ENCODE measurements at places on chromosomes 1 and 21.

DNA sequence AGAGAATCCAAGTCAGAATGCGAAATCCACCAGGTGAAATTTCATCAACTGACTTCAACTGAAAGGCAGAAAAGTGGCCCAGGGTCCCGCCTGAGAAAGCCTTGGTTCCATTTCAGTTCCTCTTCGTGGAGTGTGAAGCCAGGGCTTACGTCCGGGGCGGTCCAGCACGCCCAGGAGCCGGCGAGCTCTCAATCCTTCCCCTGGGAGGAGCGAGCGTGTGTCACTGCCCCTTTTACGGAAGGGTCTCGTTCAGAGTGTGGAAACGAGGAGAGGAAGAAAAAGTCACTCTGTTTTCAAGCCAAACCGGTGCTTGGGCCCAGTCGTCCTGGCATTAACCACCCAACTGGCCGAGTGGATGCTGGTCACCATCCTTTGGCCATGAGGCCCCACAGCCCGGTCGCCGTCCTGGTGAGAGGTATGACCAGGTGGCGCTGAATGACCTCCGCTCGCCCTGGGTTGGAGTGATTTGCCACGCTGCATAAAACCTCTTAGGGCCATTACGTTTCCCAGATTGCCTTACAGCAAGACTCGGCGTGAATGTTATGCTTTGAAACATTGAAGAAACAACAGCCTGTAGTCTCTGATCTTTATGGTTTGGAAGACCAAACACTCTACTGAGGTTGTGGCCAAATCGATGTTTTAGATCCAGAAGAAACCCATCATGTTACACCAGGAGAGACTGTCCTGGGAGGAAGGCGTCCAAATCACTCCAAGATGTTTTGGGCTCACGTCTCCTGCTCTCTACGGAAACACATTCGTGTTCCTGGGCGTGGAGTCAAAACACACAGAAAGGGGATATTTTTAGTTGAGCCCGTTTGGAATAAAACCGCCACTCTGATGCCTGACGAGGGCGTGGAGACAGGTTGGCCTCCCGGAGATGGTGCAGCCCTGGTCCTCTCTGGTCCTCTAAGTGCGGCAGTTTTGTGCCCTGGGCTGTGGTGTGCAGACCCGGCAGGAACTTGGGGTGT is 93.6 kb upstream of the ACTRT2 start:
- no peak for DNase-seq

- DNase-seq: no peak
Observed at GRCh38 chr1:161241682-161242081, 3.7 kb upstream of the NR1I3 start.

DNA sequence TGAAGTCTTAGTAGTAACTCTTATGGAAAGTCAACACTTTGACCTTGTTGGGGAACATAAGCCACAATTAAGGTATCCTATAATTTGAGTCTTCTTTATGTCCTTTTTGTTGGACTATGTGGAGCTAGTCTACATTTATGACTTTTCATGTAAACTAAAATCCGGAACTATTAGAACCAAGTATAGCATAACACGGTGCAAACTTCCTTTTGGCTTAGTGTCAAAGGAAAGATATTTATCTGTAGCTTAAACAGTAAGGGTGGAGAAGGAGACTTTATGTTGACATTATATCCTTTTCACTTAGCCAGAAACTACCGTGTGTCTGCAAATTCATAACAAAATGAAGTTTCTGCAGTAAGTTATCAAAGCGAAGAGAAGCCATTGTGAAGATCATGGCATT is 7.3 kb downstream of the UAP1 start:
- DNase-seq: no peak

DNA sequence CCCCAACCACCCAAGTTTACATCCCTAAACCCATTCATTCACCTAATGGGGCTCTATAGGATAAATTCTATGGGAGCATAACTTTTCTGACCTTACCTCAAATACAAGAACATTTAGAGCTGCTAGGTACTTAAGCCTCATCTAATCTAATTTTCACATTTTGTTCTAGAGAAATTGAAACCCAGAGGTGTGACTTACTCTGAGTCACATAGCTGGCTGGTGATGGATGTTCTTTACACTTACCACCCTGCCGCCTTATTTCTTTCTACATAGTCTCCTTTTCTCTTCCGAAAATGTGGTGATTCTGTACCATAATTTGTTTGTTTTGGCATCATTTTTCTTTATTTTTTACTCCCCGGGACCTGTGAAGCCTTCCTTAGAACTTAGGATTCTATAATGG is 20.3 kb downstream of the TIPRL start:
- DNase-seq: no peak

- no peak for DNase-seq
Observed at GRCh38 chr1:160161965-160162705, 10.7 kb downstream of the ATP1A4 start.

DNA sequence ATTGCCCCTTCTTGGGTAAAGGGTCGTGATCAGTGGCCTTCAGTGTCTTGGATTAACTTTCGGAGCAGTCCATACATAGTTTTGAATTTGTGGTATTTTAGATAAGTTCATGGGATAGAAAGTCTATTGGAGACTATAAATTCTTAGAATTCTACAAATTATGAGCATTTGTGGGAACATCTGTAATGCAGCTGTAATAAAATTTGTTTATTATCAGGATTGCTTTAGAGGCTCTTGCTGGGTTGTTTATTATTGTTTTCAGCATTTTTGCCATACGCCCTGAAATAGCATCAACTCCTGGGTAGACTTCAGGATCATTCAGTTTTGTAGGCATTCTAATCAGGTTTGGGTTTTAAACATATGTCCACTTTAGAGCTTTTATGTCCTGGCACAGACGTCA is 16.1 kb downstream of the LAMC1 start:
- no peak for DNase-seq

DNA sequence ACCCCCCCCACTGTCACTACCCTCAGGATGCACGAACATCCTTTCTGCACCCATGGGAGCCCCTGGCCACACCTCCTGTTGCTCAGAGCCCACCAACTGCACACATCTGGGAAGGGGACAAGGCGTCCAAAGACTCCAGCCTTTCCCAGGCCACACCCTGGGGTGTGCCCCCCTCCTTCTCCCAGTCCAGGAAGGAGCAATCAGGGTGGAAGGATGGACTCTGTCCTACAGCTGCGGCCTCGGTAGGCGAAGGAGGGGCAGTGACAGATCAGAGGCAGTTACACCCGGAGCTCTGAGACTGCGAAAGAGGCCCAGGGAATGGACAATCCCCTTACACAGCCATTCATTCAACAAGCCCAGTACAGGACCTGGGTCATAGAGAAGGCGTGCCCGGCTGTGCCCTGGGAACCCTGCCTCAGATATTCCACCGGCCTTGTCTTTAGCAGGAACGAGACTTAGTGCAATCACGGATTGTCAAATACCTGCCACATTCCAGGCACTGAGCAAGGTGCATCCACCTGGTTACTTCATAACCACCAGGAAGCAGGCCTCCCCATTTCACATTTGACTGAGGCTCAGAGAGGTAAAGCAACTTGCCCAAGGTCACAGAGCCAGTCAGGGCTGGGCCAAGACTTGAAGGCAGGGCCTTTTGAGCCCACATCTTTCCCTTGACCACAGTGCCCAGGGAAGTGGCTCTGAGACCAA is 9.4 kb downstream of the HSPG2 start:
- DNase-seq: no peak

GRCh38 chr1:35637401-35637809 is 3.9 kb downstream of the PSMB2 start:
- no peak for DNase-seq

DNA sequence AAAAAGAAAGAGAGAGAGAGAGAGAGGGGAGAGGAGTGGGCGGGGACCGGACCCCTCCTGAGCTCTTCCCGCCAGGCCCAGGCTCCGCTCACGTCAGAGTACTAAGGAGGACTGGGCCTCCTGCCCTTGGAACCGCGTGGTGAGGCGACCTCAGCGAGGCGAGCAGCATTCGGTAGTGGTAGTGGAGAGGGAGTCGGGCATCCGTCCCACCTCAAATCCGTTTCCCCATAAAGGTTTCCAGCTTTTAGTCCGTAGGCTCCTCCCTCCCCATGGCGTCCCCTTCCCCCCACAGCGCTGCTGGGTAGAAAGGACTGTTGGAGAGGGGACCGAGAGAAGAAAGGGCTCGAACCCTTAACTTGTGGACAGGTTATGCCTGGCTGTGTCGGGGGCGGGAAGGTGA is 124.4 kb upstream of the BARHL2 start:
- DNase-seq: no peak

GRCh38 chr1:241213139-241213538 is 143.9 kb downstream of the RGS7 start:
- no peak for DNase-seq

- no peak for DNase-seq
Observed at GRCh38 chr1:246782120-246782900, 58.1 kb downstream of the SCCPDH start.

DNA sequence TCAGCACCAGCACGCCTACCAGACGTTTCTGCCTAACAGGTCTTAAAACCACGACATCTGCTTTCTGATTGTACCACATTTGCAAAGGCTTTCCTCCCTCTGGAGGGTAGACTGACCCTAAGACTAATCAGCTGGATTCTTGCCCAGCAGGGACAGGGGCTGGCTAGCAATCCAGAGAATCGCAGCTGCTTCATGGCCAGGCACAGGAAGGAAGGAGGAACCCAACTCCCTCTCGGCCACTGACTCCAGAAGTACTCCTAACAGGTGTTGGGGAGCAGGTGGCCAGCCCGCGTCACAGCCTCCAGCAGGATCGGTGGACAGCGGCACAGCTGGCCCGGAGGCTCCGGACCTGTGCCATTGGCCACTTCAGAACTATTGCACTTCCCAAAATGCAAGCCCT is 180.8 kb downstream of the NPHP4 start:
- no peak for DNase-seq

- no peak for DNase-seq
Observed at GRCh38 chr1:231882333-231882732, 255.7 kb downstream of the DISC1 start.

DNA sequence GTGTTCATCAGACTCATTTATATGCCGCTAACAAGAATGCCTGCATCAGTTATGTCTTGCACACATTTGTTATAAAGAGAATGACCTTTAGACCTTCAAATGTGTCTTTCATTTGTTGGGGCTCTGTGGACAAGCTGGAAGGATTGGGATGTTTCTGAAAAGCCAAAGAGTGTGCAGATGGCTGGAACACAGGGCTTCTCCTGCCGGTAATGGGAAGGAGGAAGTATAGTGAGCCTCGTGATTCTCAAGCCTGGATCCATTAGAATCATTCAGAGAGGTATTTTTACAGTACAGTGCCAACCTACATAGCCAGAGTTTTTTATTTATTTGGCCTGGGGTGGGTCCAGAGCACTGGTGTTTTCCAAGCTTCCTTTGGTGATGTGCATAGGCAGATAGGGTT is 40.6 kb upstream of the ATP1A1 start:
- no peak for DNase-seq

- no peak for DNase-seq
Observed at GRCh38 chr1:197917805-197918651, 856 bp downstream of the LHX9 start.

- no peak for DNase-seq
Observed at GRCh38 chr1:171858696-171859095, 17.4 kb downstream of the DNM3 start.

DNA sequence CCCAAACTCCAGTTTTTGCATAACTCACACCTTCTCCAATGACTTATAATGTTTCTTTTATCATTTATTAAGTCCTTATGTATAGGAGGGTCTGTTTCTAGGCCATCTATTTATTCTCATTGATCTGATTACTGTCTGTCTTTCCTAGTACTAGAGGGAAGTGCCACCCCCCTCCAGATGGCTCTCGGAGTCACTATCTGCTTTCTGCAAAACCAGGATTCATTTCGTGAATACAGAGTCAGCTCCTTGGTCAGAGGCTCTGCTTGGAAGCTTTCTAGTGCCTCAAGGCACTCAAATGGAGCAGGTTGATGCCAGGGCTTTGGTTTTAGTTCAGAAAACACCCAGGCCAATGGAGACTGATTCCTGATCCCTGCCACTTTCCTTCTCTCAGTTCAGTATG is 102.3 kb upstream of the CD34 start:
- no peak for DNase-seq

- DNase-seq: no peak
Observed at GRCh38 chr1:115204513-115204912, 115.2 kb upstream of the TSPAN2 start.

DNA sequence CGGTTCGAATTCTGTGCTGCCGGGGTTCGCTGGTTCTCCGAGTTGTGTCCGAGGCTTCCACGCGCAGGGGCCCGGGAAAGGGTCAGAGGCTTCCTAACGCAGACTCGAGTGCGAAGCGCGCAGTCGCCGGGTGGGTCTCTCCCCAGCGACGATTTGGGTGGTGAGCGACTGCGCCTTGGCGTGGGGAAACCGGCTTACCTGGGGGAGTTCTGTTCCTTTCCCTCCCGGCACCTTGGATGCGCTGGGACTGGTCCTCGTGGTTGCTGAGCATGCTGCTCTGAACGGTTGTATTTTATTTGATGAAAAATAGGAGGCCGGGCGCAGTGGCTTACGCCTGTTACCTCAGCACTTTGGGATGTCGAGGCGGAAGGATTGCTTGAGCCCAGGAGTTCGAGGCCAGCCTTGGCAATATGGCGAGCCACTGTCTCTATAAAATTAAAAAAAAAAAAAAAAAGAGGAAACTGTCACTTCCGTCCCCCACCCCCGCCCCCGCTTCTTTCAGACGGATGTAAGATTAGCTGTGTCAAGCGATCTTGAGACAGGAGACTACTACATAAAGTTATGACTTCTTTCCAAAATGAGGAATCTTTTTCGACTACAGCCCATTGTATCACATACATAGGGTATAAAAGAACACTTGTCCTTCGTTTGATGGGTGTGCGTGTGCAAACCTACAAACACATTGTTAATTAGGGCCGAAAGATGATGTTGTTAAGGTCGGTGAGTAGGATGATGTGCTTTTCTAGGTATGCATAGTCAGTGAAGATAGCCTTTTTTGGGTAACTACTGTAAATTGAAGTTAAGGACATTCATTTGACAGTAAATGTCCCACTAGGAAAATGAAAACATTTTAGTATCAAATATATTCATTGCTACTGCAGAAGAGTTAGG is at the start of gene CCDC18:
Gene CCDC18 (plus strand): TSS at position 2 of the 891 bp plus-strand sequence. CDS start 2,638 bp downstream, outside the sequence.
- DNase-seq: peak; percentile 52

GRCh38 chr1:32919811-32920733 is 18.9 kb upstream of the TMEM54 start:
- no peak for DNase-seq

DNA sequence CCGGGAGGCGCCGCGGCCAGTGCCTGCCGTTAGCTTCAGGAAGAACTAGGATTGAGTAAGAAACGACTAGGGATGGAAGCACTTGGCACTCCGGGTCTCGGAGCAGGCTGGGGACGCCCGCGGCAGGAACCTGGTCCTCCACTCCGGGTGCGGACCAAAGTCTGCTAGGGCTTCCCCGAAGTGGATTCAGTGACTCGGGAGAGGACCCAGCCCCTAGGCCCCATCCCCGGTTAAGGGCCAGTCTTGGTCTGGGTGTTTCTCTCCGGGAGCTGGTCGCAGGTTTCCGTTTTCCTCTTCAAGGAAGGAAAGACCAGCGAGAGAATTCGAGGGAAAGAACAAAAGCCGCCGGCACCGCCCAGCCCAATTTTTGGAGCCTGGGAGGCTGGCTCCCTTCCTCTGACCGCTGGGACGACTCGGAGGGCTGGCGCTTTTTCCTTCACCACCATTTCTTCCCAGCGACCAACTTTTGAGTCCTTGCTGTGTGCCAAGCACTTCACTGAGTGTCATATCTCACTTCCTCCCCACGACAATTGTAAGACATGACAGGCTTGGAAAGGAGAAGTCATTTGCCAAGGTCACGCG is 16.8 kb upstream of the STMN1 start:
- no peak for DNase-seq
